NCI-H1105 (cell line): ENCODE measurements at places on chromosomes 5 and 9.

GRCh38 chr9:34437006-34437925, 21.1 kb downstream of the FAM219A start:
- DNase-seq = peak; percentile 48

- no peak for DNase-seq
Observed at GRCh38 chr9:4936823-4937222, 48.2 kb upstream of the JAK2 start.

GRCh38 chr9:135906291-135907005, 898 bp downstream of the CAMSAP1 start:
- no peak for DNase-seq

DNA sequence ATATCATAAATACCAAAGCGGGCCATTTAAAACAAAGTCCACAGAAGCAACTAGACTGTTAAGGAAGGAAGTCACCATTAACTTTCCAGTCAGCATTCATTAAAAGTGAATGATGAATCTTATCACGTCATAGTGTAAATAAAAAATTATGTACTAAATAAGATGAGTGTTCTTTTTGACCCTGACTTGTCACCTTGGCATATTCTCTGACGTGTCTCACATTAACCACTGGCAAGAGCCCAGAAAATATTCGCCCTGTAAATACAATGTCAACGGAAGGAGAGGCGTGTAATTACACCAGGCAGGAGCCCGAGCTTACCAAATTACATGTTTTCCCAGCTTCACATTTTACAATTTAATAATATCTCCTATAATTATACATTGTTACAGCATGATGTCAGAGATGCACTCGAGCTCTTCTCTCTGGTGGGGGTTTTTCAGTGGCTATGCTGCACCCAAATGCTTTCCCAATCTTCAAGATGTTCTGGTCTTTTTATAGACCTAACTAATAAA, 29.3 kb upstream of the UBE2QL1 start:
- peak; percentile 94 for DNase-seq

DNA sequence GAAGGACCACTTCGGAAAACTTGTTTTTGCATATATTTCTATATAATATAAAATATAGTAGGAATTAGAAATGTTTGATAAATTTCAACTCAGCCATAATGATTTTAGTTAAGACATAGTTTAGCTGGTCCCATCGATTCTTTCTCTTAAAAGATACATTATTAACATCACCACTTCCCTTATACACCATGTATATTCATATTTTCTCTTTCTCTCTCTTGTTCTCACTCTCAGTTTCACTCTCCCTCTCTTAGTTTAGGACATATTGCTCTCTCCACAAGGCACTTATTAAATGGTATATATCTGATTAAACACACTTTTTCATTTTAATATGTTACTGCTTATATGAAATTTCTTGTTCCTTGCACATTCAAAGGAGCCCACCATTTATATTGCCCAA, 90.1 kb upstream of the RASEF start:
- no peak for DNase-seq

- DNase-seq = peak; percentile 52
Observed at GRCh38 chr5:41843456-41844370, 26.5 kb downstream of the OXCT1 start.

DNA sequence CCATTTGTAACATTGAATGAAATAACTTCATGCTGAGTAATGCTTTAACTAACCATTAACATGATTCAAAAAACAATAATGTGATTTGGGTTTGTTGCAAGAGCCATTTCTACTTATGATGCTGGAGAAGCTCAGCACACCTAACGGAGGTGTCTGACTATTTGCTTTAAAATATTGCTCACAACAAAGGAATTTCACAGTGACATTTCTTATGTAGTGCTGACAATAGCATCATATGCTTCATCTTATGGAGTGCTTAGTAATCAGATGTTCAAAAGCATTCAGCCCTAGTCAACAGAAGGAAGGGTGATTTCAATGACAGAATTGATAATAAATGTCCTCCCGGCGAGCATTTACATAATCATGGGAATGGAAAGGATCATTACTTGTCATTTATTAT, 1003.3 kb upstream of the COX7C start:
- DNase-seq = no peak

- no peak for DNase-seq
Observed at GRCh38 chr5:92944903-92945604, 636.0 kb downstream of the NR2F1-AS1 start.

GRCh38 chr5:25568989-25569625, 924.3 kb upstream of the CDH10 start:
- DNase-seq = no peak
